ENCODE measurements at places on chromosomes 5 and 9.

DNA sequence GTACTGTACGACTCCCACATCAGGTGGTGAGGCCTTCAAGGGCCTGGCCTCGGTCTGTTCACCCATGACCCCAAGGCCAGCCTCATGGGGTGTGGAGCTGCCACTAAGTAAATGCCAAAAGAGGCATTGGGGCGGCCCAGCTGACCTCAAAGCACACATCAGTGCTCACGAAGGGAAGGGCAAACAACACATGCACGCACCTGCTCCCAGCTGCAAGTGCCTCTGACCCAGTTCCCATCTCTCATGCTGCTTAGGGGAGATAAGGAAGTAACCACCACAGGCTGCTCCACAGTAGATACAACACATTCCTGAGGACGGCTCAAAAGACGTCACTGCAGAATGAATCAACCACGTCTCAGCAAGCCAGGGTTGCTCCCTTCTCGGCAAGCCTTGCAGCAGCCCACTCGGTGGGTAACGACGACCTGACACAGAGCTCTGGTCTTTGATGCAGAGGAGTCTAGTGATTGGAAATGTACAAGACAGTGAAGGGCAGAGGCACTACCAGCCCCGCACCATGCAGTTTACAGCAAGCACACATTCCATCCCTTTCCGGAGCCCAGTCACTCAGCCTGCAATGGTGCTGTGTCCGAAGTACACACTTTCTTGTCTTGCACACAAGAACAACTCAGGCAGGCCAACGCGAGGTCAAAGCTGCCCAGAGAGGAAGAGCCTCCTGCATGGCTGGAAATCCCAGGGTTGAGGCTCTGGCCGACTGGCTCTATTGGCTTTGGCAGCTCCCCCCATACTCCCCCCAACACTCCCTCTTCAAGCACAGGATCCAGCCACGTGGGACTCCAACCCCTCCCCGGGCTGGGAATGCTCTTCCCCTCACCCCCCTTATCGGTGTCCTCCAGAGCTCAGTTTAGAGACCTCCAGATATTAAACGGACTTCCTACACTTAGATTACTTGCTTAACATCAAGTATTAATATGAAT lies 31.8 kb downstream of the FABP6 start:
- no peak for DNase-seq

- no peak for DNase-seq
Observed at GRCh38 chr5:151692312-151692711, 5.6 kb upstream of the SPARC start.

DNA sequence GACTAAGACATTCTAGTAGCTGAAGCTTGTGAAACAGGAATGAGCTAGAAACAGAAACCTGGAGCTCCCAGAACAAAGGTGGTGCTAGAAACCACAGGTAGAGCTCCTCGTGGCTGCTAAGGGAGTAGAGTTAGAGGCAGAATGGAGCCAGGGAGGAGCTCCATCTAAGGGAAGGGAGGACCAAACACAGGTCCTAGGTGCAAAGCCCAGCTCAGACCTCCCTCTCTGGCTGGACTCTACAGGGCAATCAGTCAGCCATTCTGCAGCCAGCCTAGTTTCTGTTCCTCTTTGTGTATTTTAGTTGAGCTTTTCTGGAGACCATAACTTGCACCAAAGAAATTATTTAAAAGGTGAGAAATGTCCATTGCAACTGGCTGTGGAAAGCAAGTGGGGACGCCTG lies 70.4 kb downstream of the CRB2 start:
- DNase-seq, result no peak

DNA sequence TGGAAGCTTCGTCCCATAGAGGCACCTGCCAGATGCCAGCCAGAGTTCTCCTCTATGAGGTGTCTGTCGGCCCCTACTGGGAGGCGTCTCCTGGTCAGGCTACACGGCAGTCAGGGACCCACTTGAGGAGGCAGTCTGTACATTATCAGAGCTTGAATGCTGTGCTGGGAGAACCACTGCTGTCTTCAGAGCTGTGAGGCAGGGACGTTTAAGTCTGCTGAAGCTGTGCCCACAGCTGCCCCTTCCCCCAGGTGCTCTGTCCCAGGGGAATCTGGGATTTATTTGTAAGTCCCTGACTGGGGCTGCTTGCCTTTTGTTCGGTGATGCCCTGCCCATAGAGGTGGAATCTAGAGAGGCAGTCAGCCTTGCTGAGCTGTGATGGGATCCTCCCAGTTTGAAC lies 70.8 kb downstream of the NDUFS4 start:
- no peak for DNase-seq

GRCh38 chr5:65150599-65151304 lies 331.0 kb downstream of the ADAMTS6 start:
- DNase-seq, result no peak

GRCh38 chr9:97985058-97985861 lies 2.1 kb downstream of the ANP32B start:
- no peak for DNase-seq
